ENCODE measurements at places on chromosomes 11 and 22. TPM values are rescaled to one million over a fixed set of nuclear protein-coding genes. Genes with fewer than 3 reads are reported as not detected.
A peak's percentile ranks its signal among the peaks of the same experiment; 100 is the strongest.

DNA sequence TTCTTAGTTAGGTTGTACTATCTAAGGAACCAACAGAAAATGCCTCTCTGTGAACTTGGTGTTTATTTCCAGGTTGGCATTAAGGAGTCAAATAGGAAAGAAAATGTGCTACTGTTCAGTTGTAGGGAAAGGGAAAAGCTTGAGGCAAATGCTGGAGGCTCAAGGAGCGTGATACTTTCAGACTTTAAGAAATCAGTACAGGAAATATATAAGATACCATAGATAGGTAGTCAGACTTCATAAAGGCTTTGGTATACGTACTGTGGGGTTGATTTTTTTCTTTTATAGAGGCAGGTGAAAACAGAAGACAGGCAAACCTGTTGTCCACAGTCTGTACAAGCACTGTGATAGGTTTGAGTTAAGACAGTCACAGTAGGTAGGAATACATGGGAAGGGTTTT is 30.8 kb downstream of the EP300 start:
- no peaks in the 10 kb centered on the region for H3K27me3 ChIP-seq
- no peak overlapping the region for H3K4me3 ChIP-seq
- H3K4me1 ChIP-seq: peaks cover 32% of the 10 kb centered on the region
- DNase-seq: no peak
- no peak overlapping the region for H3K27ac ChIP-seq

The KDM4E gene
- total RNA-seq: not detected

DNA sequence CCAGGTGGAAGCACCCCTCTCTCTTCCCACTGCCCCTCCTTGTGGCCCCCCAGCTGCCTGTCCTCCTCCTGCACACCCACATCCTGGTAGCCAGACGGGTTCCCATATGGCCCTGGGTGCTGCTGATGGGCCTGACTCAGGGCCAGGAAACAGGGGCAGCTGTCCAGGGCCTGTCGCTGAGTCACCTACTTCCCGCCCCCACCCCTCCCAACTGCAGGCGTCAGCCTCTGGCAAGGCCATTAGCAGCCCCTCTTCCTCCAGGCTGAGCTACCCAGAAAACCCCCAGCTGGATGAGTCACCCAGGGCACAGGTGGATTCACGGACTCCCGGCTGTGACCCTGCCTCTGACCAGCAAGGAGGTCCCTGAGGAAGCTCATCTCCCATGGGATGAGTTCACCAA is 6.9 kb upstream of the GAL start:
- H3K4me3 ChIP-seq: no peak overlapping the region
- no peaks in the 10 kb centered on the region for H3K36me3 ChIP-seq
- no peak overlapping the region for H3K27ac ChIP-seq
- DNase-seq: no peak

GRCh38 chr11:116607027-116607426 is 165.8 kb downstream of the BUD13 start:
- H3K4me1 ChIP-seq: no peaks in the 10 kb centered on the region
- H3K27ac ChIP-seq: no peak overlapping the region
- H3K4me3 ChIP-seq: no peak overlapping the region
- no peaks in the 10 kb centered on the region for H3K36me3 ChIP-seq
- H3K27me3 ChIP-seq: no peaks in the 10 kb centered on the region
- no peak for DNase-seq

DNA sequence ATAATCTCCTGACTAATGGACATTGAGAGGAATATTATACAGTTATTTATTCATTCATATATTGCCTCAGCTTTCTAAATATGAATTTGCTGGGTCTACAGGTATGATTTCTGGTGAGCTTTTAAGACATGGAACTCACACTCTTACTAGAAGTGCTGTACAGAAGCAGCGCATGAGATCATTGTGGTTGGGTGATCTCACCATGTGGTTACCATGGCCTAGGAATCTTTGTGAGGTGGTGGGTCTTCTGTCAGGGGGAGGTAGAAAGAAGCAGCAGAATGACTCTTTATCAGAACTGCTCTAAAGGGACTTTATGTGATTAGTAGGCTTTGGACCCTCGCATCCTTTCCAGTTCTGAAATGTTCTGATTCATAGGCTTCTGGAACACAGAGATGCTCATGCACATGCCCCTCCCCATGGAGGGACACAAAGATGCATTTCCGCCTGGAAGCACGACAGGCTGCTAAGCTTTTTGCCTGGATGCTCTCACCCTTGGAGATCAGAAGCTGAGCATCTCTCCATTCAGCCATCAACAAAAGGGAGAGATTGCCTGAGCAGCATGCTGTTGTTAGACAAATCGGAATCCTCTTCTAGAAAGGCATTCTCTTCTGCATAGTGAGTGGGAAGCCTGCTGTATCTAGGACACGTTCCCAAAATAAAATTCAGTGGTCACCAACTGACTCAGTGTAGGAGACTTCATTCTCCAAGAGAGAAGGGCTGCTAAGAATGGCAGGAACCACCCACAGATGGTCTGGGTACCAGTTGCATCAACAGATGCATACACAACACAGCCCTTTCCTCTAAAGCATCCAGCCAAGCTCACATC is 51.3 kb downstream of the KIRREL3 start:
- H3K27ac ChIP-seq: no peak overlapping the region
- no peaks in the 10 kb centered on the region for H3K36me3 ChIP-seq

DNA sequence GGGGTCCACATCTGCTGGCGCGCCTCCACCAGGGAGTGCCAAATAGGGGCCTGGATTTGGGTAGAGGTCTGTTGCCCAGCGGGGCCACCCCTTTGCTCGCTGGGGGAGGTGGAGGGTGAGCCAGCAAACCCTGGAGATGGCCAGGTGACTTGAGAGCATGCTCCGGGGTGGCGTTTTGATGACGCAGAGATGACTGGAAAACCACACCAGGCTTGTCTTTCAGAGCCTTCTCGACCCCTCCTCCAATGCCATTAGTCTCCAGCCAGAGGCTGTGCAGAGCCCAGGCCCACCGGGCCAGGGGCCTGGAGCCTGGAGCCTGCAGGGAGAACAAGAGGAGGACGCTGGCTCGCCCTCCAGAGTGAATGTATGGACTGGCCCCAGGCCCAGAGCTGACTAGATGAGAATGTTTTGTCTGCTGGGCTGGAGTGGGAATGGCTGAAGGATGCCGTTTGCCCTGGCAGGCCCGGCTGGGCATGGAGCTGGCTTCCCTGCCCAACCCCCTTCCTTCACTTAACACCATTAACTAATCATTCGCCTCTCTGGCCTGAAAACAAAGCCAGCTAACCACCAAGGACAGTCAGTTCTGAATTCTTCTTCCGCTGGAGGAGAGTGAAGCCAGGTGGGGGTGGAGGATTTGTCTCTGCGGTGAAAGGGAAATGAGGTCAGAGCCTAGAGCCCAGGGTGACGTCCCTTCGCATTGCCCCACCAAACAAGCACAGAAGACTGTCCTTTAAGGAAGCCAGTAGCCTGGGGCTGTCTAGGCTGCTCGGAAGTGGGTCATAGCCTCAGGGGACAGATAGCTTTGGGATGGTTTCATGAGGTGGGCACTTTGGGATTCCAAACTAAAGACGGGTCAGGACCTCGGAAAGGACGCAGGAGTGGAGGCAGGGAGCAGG is 1.6 kb upstream of the MCAM start:
- H3K36me3 ChIP-seq: no peaks in the 10 kb centered on the region
- H3K4me1 ChIP-seq: peaks cover 25% of the 10 kb centered on the region
- H3K27me3 ChIP-seq: peaks cover 31% of the 10 kb centered on the region
- H3K27ac ChIP-seq: peak overlapping the region; percentile 79

The RIC3 gene
- 4.7 TPM for total RNA-seq

The RAB3IL1 gene
- 0.24 TPM for total RNA-seq

DNA sequence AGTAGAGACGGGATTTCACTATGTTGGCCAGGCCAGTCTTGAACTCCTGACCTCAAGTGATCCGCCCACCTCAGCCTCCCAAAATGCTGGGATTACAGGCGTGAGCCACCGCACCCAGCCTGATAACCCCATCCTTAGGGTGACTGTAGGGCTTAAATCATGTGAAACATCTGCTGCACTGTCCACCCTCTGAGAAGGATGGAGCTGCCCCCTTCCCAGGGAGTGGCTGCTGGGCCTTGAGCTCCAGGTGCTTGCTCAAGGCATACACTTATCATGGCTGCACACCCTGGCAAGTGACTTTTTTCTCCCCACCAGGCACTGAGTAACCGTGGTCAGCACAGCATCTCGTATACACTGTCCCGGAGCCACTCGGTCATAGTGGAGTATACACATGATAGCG is 5.3 kb downstream of the PELI3 start:
- DNase-seq: no peak
- no peak overlapping the region for H3K27ac ChIP-seq

DNA sequence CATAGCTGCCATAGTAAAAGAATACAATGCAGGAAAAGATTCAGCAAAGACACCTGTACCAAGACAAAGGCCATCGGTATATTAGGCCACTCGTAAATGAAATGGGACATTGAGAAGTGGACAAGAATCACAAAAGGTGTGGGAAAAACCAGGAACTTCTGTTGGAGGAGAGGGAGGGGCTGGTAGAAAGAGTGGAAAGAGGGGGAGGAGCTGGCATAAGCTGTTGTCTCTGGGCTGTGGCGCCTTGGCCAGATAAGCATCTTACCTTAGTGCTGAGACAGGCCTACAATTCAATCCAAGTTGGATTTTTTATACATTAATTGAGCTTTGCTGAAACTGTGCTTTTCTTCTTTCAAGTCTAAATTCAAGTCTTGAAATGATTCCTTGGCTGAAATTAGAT is 37.1 kb downstream of the ZNF202 start:
- no peaks in the 10 kb centered on the region for H3K4me1 ChIP-seq
- H3K4me3 ChIP-seq: no peak overlapping the region
- H3K27me3 ChIP-seq: peaks cover 23% of the 10 kb centered on the region
- H3K36me3 ChIP-seq: no peaks in the 10 kb centered on the region
- no peak for DNase-seq

DNA sequence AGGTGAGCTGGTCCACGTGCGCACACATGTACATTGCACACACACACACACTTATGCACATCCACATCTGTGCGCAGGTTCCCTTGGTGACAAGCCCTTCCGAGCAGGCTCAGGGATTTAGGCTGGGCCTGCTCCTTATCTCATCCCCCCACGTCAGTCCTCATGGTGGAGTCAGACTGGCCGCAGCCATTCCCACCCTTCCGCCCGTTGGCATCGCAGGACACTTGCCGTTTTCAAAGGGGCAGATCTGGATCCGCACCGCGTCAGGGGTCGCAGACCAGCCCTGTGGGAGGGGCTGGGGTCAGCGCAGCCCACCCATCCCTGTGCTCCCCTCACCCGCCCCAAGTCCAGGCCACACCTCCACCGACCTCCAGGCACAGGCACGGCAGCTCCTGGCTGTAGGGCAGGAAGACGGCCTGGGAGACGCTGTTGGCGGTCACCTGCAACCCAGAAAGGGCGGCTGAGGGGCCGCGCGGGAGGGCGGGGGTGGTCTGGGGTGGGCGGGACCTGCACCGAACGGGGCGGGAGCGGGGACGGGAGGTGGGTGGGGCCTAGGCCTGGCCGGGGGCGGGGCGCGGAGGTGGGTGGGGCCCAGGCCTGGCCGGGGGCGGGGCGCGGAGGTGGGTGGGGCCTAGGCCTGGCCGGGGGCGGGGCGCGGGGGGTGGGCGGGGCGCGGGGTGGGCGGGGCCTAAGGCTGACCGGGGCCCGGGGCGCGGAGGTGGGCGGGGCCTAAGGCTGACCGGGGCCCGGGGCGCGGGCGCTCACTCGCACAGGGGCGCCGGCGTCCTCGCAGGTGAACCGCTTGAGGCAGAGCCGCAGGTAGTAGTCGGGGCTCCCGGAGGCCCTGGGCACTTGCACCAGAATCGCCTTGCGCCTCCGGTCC is 13.3 kb downstream of the IL17REL start:
- H3K27me3 ChIP-seq: peaks cover 4% of the 10 kb centered on the region
- peaks cover 9% of the 10 kb centered on the region for H3K4me1 ChIP-seq
- no peak overlapping the region for H3K4me3 ChIP-seq
- no peaks in the 10 kb centered on the region for H3K36me3 ChIP-seq
- DNase-seq: no peak

DNA sequence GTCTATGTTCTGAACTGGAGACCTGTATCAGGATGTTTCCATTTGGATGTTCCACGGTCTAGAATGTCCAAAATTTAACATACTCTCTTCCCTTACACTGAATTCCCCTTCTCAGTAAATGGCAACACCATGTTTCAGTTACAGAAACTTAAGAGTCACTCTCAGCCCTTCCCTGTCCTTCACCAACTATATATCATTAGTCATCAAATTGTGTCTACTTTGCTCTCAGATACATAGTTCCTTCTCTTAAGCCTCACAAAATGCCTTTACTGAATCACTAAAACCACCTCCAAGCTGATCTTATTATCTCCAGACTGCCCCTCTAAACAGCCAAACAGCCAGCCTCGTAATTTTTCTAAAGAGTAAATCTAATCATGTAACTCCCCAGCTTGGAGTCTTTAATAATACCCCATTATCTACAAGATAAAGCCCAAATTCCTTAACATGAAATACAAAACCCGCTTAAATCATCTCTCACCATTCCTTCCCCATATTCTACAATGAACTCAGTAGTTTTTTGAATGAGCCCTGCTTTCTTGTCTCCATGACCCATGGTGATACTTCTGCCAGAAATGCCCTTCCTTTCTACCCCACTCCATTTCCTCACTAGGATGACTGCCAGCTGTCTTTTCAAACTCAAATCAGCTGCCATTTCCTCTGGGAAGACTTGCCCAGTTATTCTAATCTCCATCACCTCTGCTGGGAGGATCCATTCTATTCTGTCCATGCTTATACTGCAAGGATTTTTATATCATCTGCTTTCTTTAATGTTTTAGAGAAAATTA is 102.7 kb upstream of the ARHGAP42 start:
- DNase-seq: no peak
- no peak overlapping the region for H3K4me3 ChIP-seq
- H3K4me1 ChIP-seq: no peaks in the 10 kb centered on the region
- no peak overlapping the region for H3K27ac ChIP-seq
- no peaks in the 10 kb centered on the region for H3K27me3 ChIP-seq
- no peaks in the 10 kb centered on the region for H3K36me3 ChIP-seq

DNA sequence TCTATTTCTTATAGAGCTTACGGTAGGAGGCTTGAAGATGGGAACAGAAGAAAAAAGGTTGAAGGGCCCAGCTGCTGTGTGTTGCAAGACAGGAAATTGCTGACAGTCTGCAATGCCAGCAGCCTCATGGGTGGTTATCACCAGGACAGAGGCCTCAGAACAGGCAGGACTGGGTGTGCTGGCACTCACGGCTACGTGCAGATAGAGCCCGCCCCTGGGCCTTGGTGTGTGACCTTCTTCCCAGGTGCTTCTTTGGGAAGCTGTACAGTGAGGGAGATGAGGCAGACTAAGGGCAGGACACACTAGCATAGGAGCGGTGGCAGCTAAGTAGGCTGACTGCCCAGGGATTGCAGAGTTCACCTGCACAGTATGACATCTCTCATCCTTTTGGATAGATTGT is 12.6 kb downstream of the PRAME start:
- H3K4me1 ChIP-seq: no peaks in the 10 kb centered on the region
- no peaks in the 10 kb centered on the region for H3K36me3 ChIP-seq
- H3K27me3 ChIP-seq: peaks cover 5% of the 10 kb centered on the region
- no peak for DNase-seq

DNA sequence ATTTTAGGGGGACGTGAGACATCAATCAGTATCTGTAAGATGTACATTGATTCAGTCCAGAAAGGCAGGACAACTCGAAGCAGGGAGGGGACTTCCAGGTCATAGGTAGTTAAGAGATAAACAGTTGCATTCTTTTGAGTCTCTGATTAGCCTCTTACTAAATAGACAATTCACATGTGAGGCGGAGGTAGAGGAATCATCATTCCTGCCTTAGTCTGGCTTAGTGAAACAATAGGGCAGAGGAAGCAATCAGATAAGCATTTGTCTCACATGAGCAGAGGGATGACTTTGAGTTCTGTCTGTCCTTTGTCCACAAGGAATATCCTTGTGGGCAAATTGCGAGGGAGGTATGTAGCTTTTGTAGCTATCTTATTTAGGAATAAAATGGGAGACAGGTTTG is 248.3 kb downstream of the DDX10 start:
- no peak for DNase-seq
- no peaks in the 10 kb centered on the region for H3K36me3 ChIP-seq
- no peak overlapping the region for H3K27ac ChIP-seq
- H3K4me3 ChIP-seq: no peak overlapping the region
- no peaks in the 10 kb centered on the region for H3K27me3 ChIP-seq
